ENCODE measurements at places on chromosomes 1 and 21.

- DNase-seq = no peak
These were observed 7.7 kb upstream of the S100A2 start for GRCh38 chr1:153573351-153573750.

DNA sequence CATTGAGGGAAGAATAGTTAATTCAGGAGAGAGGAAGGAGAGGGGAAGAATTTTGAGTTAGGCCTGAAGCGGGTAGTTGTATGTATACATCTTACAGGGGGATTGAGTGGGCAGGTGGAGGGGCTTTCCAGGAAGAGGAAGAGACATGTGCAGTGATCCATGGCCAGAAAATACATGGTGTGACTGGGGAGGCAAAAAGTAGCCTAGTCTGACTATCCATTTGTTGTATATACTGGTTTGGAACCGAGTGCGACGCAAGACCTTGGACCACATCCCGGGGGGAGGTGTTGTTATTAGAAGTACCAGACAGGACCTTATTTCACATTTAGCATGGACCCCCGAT lies 158.3 kb downstream of the SDCCAG8 start:
- no peak for DNase-seq

GRCh38 chr1:1181938-1182410 lies 8.3 kb downstream of the TTLL10 start:
- no peak for DNase-seq

- DNase-seq = no peak
These were observed 7.1 kb upstream of the DIPK1A start for GRCh38 chr1:92968138-92969032.

DNA sequence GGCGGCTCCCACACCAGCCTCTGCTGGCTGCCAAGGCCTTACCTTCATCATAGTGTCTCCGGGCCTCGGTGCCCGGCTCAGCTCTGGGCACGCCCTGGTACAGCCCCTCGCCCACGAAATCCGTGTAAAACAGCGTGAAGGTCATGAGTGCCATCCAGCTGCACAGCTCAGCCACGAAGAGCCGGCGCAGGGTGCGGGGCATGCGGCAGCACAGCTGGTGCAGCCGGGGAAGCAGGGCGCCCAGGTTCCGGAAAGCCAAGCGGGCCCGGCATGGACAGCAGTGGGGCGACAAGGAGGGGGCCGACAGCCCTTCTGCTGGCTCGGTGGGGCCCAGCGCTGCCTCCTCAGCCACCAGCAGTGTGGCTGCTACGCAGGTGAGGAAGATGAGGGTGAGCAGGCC lies 17.5 kb downstream of the SLC45A3 start:
- DNase-seq = no peak

GRCh38 chr1:156926175-156926574 lies 5.7 kb downstream of the LRRC71 start:
- peak; percentile 17 for DNase-seq

GRCh38 chr1:89998306-89998705 lies 3.4 kb downstream of the ZNF326 start:
- no peak for DNase-seq

GRCh38 chr1:245871915-245872314 lies 635.2 kb downstream of the SMYD3 start:
- no peak for DNase-seq

DNA sequence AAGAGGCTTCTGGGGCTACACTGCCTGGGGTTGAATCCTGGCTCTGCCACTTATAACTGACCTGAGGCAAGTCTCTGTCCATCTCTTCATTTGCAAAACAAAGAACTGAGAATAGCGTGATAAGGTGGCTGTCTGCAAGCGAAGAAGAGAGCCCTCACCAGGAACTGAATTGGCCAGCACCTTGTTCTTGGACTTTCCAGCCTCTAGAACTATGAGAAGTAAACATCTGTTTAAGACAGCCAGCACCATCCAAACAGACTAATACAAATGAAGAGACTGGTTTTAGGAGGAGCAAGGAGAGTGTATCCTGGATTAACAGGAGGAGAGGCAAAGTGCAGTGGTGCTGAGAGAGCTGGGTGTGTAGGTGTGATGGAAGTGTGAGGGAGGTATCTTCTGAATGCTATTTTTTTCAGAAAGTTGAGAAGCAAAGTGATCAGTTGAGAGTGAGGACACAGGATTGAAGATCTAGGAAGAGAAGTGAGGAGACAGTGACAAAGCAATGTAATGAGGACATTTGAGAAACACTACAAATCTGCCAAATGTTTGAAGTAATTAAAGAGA lies 59.3 kb downstream of the CD58 start:
- no peak for DNase-seq

DNA sequence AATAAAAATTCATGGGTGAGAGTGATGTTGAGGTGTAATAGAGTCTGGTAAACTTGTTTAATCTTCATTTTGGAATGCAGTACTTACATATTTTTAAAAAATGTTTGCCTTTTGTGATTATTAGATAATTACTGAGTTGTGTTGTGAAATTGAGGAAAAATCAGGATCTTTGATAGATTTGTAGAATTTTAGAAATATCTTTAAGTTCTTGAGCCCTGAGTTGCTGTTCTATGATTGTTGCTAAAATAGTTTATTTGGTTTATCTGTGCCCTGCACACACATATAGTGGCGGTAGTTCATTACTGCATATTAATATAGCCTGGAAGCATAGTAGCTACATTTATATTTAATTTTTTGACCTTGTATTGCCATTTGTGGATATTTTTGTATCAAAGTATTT lies 1.6 kb downstream of the B3GALT2 start:
- peak; percentile 30 for DNase-seq

- DNase-seq = no peak
These were observed 90.6 kb upstream of the ZNF678 start for GRCh38 chr1:227472772-227473171.

DNA sequence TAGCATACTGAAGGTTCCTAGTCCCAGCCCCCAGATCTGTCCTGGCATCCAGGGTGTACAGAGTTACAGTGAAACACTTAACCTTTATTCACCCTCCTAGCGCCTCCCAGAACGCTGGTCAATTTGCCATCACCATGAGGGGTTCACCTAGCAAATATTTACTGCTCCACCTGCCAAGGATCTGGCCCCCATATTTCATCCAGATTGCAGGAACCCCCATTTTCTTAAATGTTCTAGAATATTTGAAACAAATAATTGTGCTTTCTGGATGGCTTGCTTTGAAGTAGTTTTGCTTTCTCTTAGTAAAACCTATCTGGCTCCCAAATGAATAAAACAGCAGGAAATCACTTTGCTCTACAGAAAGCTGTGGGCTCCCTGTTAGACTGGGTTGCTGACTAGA lies 37.7 kb downstream of the KCNN3 start:
- DNase-seq = no peak

- no peak for DNase-seq
These were observed 598 bp downstream of the GON4L start for GRCh38 chr1:155856257-155856974.

DNA sequence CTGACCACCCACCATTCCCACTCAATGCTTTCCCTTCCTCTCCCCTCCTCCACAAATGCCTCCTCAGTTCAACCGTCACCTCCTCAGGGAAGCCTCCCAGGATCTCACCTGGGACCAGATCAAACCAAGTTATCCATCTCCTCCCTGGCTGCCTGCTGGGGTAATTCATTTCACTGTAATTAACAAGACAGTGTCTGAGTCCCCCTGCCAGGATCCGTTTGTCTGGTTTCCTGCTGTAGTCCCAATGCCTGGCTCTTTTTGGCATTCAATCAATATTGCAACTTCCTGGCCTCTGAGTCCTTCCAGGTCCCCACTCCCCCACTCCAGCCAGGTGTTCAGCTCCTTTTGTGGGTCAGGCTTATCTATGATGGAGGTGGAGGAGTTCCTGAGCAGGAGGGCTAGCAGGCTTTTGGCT lies 687.7 kb downstream of the PTPRU start:
- DNase-seq = no peak

DNA sequence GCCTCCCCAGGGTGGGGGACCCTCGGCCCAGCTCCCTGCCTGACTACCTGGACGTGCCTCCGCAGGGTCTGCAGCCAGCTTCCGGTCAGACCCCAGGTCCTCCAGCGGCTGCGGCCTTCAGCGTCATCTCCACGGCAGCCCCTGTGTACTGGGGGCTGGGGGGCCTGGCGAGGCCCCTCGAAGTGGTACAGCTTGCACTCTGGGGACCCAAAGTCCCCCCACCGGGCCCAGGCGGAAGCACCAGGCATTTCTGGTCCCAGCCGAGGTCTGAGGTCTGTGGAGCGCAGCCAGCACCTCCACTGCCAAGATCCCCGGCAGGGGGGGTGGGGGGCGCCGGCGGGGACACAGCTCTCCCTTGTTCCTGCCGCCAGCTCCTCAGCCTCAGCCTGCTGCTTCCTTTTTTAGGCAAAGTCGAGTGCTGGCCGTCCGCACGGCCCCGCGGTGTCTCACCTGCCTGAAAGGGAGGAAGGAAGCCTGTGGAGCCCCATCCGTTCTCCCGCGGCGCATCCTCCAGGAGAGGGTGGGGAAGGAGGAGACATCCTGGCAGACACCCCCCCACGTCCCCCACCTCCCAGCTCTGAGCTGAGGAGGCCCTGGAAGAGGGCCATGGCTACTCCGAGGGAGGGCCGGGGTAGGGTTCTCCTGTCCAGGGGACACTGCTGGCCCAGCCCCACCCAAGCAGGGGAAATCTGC lies 1.2 kb upstream of the VWA1 start:
- peak; percentile 74 for DNase-seq

GRCh38 chr21:44686000-44686781 lies 4.2 kb upstream of the KRTAP12-1 start:
- no peak for DNase-seq

- DNase-seq = no peak
These were observed 20.7 kb downstream of the TNFRSF8 start for GRCh38 chr1:12083766-12084165.

DNA sequence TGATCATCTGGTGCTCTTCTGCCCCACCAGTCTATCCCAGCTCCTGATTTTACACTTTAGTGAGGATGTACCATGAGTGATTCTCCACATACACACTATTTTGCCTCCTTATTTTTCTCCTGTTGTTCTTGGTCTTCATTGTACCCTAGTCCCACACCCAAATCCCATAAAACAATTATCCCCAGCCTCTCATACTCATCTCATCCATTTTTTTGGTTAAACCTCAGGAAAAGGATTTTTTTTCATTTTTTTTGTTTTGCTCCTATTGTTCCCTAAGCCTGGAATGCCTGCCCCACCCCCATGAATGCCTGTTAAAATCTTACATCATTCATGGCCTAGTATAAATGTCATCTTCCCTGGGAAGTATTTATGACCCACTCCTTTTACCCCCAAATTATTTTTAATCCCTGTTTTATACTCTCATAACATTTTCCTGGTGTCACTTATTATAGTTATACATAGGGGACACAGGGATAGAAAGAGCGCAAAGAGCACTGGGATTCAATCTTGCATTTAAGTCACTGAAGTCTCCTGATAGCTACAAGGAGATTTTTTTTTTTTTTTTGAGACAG lies 4.9 kb upstream of the LINGO4 start:
- no peak for DNase-seq

- DNase-seq = peak; percentile 36
These were observed 42.6 kb downstream of the KIRREL1 start for GRCh38 chr1:158035976-158036583.
